ENCODE measurements at places on chromosomes 3 and 15. TPM values are rescaled to one million over a fixed set of nuclear protein-coding genes. Genes with fewer than 3 reads are reported as not detected.

LAMB2 gene
- 356 TPM for total RNA-seq

SCAANT1 gene
- total RNA-seq: not detected

GRM7 gene
- total RNA-seq: not detected

SYNPR gene
- not detected for total RNA-seq
